Left cardiac atrium (tissue), 4 donors: ENCODE measurements at places on chromosomes 6 and 20. TPM values are rescaled to one million over a fixed set of nuclear protein-coding genes. Genes with fewer than 3 reads are reported as not detected.

Gene GHRH
- total RNA-seq, result 4.2 TPM

Gene PLN
- total RNA-seq, result 1,029 TPM

Gene NR2E1
- not detected for total RNA-seq

Gene PM20D2
- total RNA-seq, result 12.8 TPM

Gene COL19A1
- total RNA-seq, result 2.5 TPM

Gene COL21A1
- total RNA-seq, result 9.2 TPM

Gene PPIL6
- 3.0 TPM for total RNA-seq

Gene COL20A1
- not detected for total RNA-seq

Gene BMP2
- total RNA-seq, result 6.1 TPM

Gene FOXA2
- total RNA-seq, result not detected

Gene ECI2
- 82.9 TPM for total RNA-seq

Gene RHAG
- total RNA-seq, result 0.97 TPM

Gene NKX2-2
- total RNA-seq, result not detected

Gene GJA1
- 218 TPM for total RNA-seq

Gene RSPO3
- 0.94 TPM for total RNA-seq

Gene SOD2
- total RNA-seq, result 527 TPM

Gene PLG
- total RNA-seq, result not detected

Gene PRKN
- total RNA-seq, result 13.8 TPM

Gene KCNB1
- total RNA-seq, result 2.1 TPM

Gene LBP
- 14.5 TPM for total RNA-seq

Gene MYH7B
- total RNA-seq, result 82.3 TPM

Gene LTA
- total RNA-seq, result not detected
